Thymus (tissue), 14 donors: ENCODE measurements at places on chromosomes 12 and 14.
A peak's percentile ranks its signal among the peaks of the same experiment; 100 is the strongest.

GRCh38 chr14:67883717-67884116, 64.1 kb downstream of the RAD51B start:
- H3K27ac ChIP-seq = no peak overlapping the region
- H3K27me3 ChIP-seq = no peaks in the 10 kb centered on the region
- no peaks in the 10 kb centered on the region for H3K36me3 ChIP-seq

- no peaks in the 10 kb centered on the region for H3K4me1 ChIP-seq
- no peak overlapping the region for H3K4me3 ChIP-seq
- no peaks in the 10 kb centered on the region for H3K27me3 ChIP-seq
- DNase-seq = no peak
Measured at GRCh38 chr14:72878746-72879145, 15.2 kb downstream of the DPF3 start.

GRCh38 chr14:104582005-104582404, 2.4 kb downstream of the C14orf180 start:
- H3K27me3 ChIP-seq = peaks cover 2% of the 10 kb centered on the region
- no peaks in the 10 kb centered on the region for H3K4me1 ChIP-seq

DNA sequence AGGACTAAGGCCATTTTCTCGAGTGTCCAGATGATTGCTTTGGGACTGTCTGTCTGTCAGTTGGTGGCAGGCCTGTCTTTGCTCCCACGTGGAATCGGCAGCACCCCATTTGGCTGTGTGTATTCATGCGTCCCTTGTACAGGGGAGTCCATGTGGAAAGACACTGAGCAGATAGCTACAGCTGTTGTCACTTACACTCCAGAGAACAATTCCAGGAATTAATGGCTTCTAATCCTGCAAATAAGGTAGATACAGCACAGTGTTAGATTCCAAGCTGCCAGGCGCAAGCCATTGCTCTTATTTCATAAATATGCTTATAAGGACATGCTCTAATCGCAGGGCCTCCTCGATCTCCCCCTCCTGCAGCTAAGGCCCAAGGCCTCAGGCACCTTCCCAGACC, 208.8 kb downstream of the VRK1 start:
- no peak overlapping the region for H3K27ac ChIP-seq
- no peaks in the 10 kb centered on the region for H3K36me3 ChIP-seq
- DNase-seq = no peak
- no peak overlapping the region for H3K4me3 ChIP-seq

DNA sequence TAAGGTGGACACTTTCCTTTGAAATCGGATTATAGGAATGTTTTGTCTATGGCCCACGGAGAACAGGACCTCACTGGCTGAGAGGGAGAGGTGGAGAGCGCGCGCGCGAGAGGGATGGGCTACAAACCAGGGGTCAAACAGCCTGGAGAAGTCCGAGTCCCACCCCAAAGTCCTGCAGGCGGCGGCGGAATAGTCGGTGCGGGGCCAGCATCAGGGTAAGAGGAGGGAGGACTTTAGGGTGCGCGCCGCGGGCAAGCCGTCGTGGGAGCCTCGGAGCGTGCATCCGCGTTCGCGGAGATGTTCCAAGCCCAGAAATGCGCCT, 3.3 kb upstream of the HOXC8 start:
- DNase-seq = no peak
- no peak overlapping the region for H3K4me3 ChIP-seq
- peaks cover 100% of the 10 kb centered on the region for H3K27me3 ChIP-seq
- peaks cover 6% of the 10 kb centered on the region for H3K4me1 ChIP-seq

DNA sequence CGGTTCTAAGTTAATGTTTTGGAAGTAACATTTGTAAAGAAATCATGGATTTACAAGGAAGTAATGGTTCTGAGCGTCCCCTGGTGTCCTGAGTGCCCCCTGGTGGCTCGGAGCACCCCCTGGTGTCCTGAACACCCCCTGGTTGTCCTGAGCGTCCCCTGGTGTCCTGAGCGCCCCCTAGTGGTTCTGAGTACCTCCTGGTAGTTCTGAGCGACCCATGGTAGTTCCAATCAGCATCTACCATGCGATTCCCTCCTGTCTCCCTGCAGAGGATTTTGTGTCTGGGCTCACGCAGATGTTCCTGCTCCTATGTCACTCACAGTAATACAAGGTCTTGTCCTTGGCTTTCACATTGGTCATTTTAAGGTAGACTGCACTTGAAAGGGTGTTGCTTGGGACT, 1352.9 kb downstream of the TMEM121 start:
- no peak overlapping the region for H3K4me3 ChIP-seq
- DNase-seq = no peak
- H3K4me1 ChIP-seq = peaks cover 22% of the 10 kb centered on the region
- no peaks in the 10 kb centered on the region for H3K36me3 ChIP-seq
- no peak overlapping the region for H3K27ac ChIP-seq
- H3K27me3 ChIP-seq = no peaks in the 10 kb centered on the region

DNA sequence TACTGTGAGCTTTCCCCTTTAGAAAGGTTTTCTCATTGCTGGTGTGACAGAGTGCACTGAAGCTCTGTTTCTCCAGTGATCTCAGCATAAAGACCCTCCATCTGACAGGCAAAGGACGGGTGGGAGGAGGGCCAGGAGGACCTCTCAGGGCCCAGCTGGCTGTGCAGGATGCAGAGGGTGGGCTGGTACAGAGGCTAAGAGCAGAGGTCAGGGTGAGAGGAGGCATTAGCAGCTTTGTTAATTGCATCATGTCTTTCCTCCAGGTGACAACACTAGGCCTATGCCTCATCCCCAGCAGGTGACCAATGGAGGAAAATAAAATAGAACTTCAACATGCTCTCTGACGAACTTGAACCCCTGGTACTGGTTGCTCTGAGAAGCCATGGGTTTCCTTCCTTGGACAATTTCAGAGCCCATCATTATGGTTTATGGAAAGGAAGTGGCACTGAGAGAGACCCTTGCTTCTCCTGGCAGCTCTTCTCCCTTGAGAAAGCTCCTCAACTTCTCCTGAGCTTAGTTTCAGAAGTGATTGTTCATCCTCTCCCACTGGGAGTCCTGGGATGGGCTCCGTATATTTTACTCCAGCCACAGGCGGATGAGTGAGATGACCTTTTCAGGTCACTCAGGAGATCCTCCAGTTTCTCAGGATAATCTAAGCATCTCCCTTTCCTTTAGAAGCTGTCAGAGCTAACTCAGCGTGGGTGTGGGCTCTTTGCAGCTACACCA, 45.8 kb upstream of the ATP23 start:
- no peak for DNase-seq
- peaks cover 3% of the 10 kb centered on the region for H3K27me3 ChIP-seq
- peaks cover 57% of the 10 kb centered on the region for H3K4me1 ChIP-seq
- peak overlapping the region; percentile 83 for H3K27ac ChIP-seq

GRCh38 chr14:26707234-26707633, 109.4 kb upstream of the NOVA1 start:
- no peaks in the 10 kb centered on the region for H3K4me1 ChIP-seq
- no peak for DNase-seq
- H3K27me3 ChIP-seq = no peaks in the 10 kb centered on the region
- H3K36me3 ChIP-seq = no peaks in the 10 kb centered on the region
